Common myeloid progenitor, CD34-positive (primary cell): ENCODE measurements at places on chromosomes 3 and 15.

DNA sequence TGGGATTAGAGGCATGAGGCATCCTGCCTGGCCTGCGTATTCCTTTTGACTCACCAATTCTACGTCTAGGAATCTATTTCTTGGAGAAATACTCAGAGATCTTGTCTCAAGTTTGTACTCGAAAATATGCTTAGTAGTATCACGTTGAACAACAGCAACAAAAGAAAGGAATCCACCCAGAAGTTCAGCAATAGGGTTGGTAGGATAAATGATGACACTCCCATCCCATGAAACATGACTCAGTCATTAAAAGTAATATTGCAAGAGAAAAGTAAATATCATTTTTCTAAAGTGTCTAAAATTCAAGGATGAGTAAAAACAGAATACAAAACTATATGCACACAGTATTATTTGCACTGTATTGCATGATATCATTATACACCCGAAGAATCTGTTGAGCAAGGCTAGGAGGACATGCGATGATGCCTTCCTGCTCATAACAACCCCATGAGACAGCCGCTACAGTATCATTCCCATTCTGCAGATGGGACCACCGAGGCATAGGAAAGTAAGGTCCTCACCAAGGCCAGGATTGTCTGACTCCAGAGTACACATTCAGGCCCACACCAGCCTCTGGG, 61.5 kb downstream of the SLC6A1 start:
- no peak for DNase-seq

DNA sequence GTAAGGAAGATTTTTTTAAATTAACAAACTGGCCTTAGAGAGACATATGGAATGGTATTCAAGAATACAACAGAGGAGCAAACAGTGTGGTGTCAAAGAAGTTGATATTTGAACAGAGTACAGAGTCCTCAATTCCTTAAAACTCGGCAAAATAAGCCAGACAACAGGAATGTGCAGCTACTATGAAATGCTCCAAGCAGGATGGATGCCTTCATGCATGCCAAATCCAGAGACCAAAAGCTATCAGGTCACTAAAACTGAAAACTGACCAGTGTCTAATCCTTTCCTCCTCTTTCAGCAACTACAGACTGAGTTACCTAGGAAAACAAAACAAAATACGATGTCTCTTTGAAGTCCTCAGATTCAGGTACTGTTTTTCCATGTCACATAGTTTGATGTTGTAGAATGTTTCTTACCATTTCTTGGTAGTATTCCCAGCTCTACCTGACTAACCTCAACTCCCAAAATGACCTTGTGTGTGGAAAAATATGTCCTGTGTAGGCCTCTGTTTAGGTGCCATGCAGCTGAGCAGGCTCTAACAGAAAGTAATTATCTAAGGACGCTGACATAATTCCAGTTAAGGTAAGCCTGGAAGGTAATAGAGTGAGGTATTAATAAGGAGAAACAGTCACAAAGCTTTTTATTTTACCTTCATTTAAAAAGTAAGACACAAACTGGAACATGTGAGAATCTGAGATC, 46.9 kb downstream of the TBL1XR1 start:
- no peak for DNase-seq

DNA sequence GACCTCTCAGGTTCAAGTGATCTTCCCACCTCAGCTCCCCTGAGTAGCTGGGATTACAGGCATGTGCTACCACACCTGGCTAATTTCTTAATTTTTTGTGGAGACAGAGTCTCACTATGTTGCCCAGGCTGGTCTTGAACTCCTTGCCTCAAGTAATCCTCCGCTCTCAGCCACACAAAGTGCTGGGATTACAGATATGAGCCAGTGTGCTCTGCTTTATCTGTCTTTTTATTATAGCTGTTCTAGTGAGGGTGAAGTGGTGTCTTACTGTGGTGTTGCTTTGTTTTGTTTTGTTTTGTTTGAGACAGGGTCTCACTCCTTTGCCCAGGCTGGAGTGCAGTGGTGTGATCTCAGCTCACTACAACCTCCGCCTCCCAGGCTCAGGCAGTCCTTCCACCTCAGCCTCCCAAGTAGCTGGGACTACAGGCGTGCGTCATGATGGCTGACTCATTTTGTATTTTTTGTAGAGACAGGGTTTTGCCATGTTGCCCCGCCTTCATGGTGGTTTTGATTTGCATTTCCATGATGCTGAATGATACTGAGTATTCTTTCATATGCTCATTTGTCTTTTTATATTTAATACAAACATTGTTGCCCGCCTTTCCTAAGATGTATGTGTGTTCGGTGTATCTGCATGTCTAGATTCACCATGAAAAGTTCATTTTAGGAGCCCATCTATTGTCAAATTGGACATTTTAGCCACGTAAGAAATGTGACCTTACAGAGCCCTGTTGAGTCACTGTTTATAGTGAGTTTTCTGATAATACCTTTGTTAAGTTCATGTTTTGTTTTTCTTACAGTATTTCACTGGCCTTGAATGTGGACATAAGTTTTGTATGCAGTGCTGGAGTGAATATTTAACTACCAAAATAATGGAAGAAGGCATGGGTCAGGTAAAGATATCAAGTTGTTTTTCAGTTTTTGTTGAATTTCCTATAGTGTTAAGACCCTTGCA, 80.6 kb downstream of the ARIH1 start:
- DNase-seq, result no peak

- peak; percentile 88 for DNase-seq
These were observed 395 bp downstream of the ZFAND6 start for GRCh38 chr15:80059786-80060355.

GRCh38 chr3:69485489-69485888, 99.6 kb upstream of the FRMD4B start:
- DNase-seq, result no peak

GRCh38 chr3:158766364-158766763, 34.1 kb upstream of the RARRES1 start:
- DNase-seq, result no peak
